Esophagus squamous epithelium (tissue), 5 donors: ENCODE measurements at places on chromosomes 2 and 18.
A peak's percentile ranks its signal among the peaks of the same experiment; 100 is the strongest.

- H3K4me3 ChIP-seq = no peak overlapping the region
- H3K27me3 ChIP-seq = no peaks in the 10 kb centered on the region
- DNase-seq = no peak
- no peaks in the 10 kb centered on the region for H3K36me3 ChIP-seq
- H3K27ac ChIP-seq = no peak overlapping the region
Observed at GRCh38 chr2:27573452-27573851, 9.4 kb upstream of the ZNF512 start.

- no peak for DNase-seq
- peaks cover 40% of the 10 kb centered on the region for H3K4me1 ChIP-seq
- H3K27ac ChIP-seq = peak overlapping the region; percentile 82
Observed at GRCh38 chr2:27582129-27582694, 630 bp upstream of the ZNF512 start.

- H3K27me3 ChIP-seq = no peaks in the 10 kb centered on the region
- no peak overlapping the region for H3K27ac ChIP-seq
- no peaks in the 10 kb centered on the region for H3K36me3 ChIP-seq
Observed at GRCh38 chr2:53583583-53583982, 184.0 kb upstream of the CHAC2 start.

GRCh38 chr2:67083951-67084350 is 313.2 kb upstream of the ETAA1 start:
- no peaks in the 10 kb centered on the region for H3K27me3 ChIP-seq
- no peaks in the 10 kb centered on the region for H3K36me3 ChIP-seq
- H3K27ac ChIP-seq = no peak overlapping the region
- no peak overlapping the region for H3K4me3 ChIP-seq
- H3K4me1 ChIP-seq = no peaks in the 10 kb centered on the region
- DNase-seq = no peak

- H3K4me1 ChIP-seq = no peaks in the 10 kb centered on the region
- H3K4me3 ChIP-seq = no peak overlapping the region
- no peaks in the 10 kb centered on the region for H3K27me3 ChIP-seq
- no peak overlapping the region for H3K27ac ChIP-seq
- no peak for DNase-seq
- no peaks in the 10 kb centered on the region for H3K36me3 ChIP-seq
Observed at GRCh38 chr2:98839292-98839691, 96.7 kb downstream of the CRACDL start.

DNA sequence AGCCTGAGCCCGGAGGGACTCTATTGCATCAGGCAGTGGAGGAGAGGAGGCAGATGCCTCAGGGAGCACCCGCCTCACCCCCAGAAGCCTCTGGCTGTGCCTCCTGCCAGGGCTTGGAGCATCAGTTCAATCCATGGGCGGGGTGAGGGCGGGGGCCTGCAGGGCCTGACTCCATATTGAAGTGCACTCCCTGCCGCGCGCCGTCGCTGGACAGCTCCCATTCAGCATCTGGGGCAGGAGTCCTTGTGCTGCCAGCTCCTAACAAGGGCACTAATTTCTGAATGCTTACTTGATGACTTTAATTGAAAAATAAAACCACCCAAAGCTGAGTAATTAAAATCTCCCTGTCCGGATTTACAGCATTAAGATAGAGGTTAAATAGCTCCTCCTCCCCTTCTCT is 23.8 kb downstream of the C1QL2 start:
- DNase-seq = no peak
- H3K27ac ChIP-seq = no peak overlapping the region
- H3K4me1 ChIP-seq = no peaks in the 10 kb centered on the region

DNA sequence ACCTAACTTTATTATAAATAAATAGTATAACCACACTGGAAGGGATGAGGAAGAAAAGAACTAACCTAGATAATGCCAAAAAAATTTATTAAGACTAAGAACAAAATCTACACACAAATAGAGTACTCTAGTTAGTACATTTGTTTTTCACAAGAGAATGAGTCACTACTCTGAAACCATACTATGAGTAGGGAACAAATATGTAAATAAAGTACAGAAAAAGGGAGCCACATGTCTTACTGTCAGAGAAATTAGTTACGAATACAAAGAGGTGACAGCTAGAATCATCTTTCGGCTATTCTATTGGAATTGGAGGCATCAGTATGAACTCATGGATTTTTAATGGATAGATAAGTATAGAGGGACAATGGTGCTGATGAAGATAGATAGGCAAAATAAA is 150.5 kb downstream of the COPS8 start:
- H3K27ac ChIP-seq = peak overlapping the region; percentile 69
- DNase-seq = no peak
- no peaks in the 10 kb centered on the region for H3K36me3 ChIP-seq
- H3K4me3 ChIP-seq = no peak overlapping the region
- no peaks in the 10 kb centered on the region for H3K27me3 ChIP-seq
- H3K4me1 ChIP-seq = peaks cover 3% of the 10 kb centered on the region

DNA sequence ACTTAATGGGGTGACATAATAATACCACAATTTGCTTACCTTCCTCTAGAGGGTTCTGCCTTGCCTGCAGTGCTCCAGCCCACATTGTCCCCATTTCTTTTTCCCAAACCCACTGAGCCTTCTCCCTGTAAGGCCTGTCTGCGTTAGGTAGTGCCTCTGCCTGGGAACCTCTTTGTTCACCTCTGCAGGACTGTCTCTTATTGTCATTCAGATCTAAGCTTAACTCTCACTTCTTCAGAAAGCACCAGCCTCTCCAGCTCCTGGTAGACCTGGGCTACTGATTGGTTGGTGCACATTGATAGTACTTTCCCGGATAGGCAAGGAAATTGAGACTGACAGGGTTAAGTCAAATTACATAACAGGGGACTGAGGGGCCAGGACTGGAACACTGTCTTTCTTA is 49.1 kb downstream of the CCDC85A start:
- no peak overlapping the region for H3K4me3 ChIP-seq
- DNase-seq = no peak
- no peak overlapping the region for H3K27ac ChIP-seq
- H3K27me3 ChIP-seq = no peaks in the 10 kb centered on the region
- H3K4me1 ChIP-seq = no peaks in the 10 kb centered on the region
- no peaks in the 10 kb centered on the region for H3K36me3 ChIP-seq

- H3K36me3 ChIP-seq = peaks cover 6% of the 10 kb centered on the region
- H3K27me3 ChIP-seq = no peaks in the 10 kb centered on the region
- DNase-seq = no peak
- H3K4me1 ChIP-seq = peaks cover 14% of the 10 kb centered on the region
- no peak overlapping the region for H3K4me3 ChIP-seq
Observed at GRCh38 chr2:157835006-157835405, 41.1 kb downstream of the ACVR1 start.

- no peaks in the 10 kb centered on the region for H3K36me3 ChIP-seq
- H3K4me1 ChIP-seq = peaks cover 11% of the 10 kb centered on the region
- H3K27ac ChIP-seq = peak overlapping the region; percentile 66
Observed at GRCh38 chr2:24048769-24049484, 614 bp upstream of the FKBP1B start.

DNA sequence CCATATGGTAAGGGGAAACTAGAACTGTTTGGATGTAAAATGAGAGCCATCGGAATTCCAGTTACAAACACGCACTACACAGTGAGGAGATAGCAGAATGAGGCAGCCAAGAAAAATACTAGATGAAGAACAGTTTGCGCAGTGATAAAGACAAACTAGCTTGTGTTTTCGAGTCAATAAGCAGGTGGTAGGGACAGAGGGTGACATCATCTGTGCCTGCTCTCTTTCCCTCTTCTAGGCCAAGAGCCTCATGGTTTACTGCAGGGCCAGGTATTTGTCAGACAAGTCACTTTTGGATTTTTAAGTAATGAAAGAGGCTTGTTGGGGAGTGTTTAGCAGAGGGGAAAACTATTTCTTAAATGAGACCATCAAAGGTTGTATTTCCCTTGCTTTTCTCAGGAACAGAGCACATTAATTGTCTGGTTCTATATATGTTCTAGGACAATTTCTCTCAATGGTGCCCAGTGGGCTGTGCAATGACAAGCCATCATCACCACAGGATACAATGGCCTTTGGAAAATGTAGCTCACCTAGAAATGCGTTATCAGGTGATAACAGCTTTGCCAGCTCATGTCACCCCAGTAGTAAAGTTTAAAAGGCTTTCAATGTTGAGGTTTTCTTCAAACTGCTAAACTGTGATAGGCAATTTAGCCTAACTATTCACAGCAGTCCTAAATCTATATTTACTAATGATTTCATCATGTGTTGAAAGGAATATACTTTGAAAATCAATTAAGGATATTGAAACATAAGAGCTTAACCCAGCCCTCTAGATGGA is 1210.3 kb upstream of the ZEB2 start:
- H3K27me3 ChIP-seq = no peaks in the 10 kb centered on the region
- no peak overlapping the region for H3K27ac ChIP-seq
- no peak for DNase-seq
- no peaks in the 10 kb centered on the region for H3K36me3 ChIP-seq

GRCh38 chr2:20107776-20108175 is 56.3 kb upstream of the LAPTM4A start:
- DNase-seq = no peak
- H3K27ac ChIP-seq = peak overlapping the region; percentile 46
- H3K4me1 ChIP-seq = peaks cover 80% of the 10 kb centered on the region
- H3K27me3 ChIP-seq = no peaks in the 10 kb centered on the region
- no peak overlapping the region for H3K4me3 ChIP-seq
- H3K36me3 ChIP-seq = no peaks in the 10 kb centered on the region

DNA sequence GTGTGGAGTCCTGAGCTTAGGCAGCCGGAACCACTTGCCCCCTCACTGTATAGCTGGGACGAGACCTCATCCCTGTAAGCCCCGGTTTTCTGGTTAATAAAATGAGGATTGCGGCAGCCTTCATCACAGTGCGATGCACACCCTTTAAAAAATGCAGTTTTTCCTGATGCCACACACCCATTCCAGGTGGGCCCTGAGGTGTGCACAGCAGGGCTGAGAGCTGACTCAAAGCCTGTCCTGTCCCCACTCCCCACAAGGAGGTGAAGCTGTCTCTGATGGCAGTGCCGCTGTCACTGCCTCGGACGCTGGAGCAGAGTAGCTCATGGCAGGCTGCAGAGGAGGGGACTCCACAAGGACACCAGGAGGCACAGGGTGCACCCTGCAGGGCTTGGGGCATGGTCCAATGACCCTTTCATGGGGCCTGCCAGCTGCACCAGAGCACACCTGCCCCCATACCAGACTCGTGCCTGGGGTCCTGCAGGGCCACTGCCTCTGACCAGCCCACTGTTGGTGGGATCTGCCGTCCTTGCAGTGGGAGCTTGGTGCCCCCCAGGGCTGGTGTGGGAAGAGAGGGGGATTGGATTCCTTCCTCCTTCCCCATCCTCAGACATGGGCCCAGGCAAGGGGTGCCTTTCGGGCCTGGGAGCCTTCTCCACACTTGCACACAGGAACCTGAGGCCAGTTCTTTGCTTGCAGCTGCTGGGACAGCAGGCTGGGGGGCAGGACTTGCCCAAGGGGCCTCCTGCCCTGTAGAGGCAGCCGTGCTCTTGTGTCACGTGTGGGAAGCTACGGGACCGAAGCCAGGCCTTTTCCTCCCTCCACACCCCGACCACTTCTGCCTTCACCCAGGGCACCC is 22.8 kb downstream of the GPC1 start:
- H3K36me3 ChIP-seq = no peaks in the 10 kb centered on the region
- H3K4me1 ChIP-seq = peaks cover 53% of the 10 kb centered on the region
- DNase-seq = no peak
- peaks cover 41% of the 10 kb centered on the region for H3K27me3 ChIP-seq
- peak overlapping the region; percentile 85 for H3K27ac ChIP-seq

GRCh38 chr2:65381607-65382051 is 50.8 kb downstream of the SPRED2 start:
- peak overlapping the region; percentile 93 for H3K27ac ChIP-seq
- no peaks in the 10 kb centered on the region for H3K27me3 ChIP-seq
- H3K4me3 ChIP-seq = no peak overlapping the region
- no peaks in the 10 kb centered on the region for H3K36me3 ChIP-seq

- H3K36me3 ChIP-seq = no peaks in the 10 kb centered on the region
- no peak overlapping the region for H3K4me3 ChIP-seq
- no peak for DNase-seq
- H3K27ac ChIP-seq = no peak overlapping the region
Observed at GRCh38 chr2:12196495-12196894, 450.1 kb downstream of the LPIN1 start.

- H3K27ac ChIP-seq = no peak overlapping the region
- no peaks in the 10 kb centered on the region for H3K27me3 ChIP-seq
- H3K36me3 ChIP-seq = no peaks in the 10 kb centered on the region
- H3K4me1 ChIP-seq = peaks cover 20% of the 10 kb centered on the region
- H3K4me3 ChIP-seq = no peak overlapping the region
Observed at GRCh38 chr2:88657131-88657530, 29.9 kb upstream of the EIF2AK3 start.

DNA sequence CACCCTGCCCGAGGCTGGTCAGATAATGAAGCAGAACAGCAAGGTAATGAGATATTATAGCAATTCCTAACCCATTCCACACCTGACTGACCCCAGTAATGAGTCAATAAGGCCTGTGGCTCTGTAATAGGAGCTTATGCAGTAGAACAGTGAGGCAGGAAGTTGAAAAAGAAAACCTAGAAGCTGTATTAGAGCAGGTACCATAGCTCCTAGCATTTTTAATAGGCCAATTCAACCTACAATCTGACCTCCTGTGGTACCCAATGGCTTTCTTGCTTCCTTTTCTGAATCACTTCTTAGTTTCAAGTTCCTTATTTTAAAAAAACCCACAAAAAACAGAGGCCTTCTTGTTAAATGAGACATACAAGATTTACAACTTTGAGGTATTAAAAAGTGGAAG is 43.6 kb upstream of the MAP2 start:
- no peak for DNase-seq
- H3K4me3 ChIP-seq = no peak overlapping the region
- H3K27ac ChIP-seq = no peak overlapping the region

DNA sequence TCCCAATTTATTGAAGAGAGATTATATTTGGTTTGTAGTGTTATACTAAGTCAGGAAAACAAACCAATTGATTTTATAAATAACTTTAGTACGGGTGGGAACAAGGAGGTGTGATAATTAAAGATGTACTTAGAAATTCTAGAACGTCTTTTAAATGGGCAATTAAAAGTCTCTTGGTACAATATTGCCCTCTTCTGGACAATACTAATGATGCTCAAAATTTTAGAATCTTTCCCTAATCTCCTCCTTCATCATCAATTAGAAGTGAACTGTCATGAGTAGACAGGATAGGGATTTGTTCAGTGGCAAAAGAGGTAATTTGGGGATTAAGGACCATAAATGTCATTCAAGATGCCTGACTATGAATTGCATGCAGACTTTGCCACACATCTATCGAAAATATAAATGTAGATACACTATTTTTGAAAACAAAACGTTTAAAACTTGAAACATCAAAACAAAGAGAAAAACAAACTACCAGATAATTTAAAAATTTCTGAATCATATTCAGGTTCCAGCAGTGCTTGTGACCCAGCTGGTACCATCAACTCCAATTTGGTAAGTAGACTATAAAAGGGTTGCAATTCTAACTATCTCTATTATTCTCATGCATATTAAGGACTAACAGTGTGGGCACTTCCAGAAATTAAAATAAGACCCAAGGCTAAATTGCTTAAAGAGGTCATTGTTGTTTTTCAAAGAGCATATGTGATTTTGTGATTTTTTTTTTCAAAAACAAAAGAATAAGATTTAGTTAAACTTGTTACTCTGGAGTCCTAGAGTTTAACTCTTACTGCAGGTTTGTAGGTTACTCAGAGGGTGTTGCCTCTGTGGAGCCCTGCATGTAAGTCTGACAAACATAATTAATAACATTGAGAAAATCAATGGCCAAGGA is 123.5 kb downstream of the LAMA3 start:
- H3K27ac ChIP-seq = no peak overlapping the region
- no peak for DNase-seq
- H3K27me3 ChIP-seq = no peaks in the 10 kb centered on the region
- H3K36me3 ChIP-seq = no peaks in the 10 kb centered on the region
- H3K4me1 ChIP-seq = no peaks in the 10 kb centered on the region
- H3K4me3 ChIP-seq = no peak overlapping the region

GRCh38 chr18:9755615-9756014 is 47.5 kb downstream of the RAB31 start:
- H3K4me3 ChIP-seq = no peak overlapping the region
- H3K4me1 ChIP-seq = peaks cover 15% of the 10 kb centered on the region
- DNase-seq = no peak
- no peaks in the 10 kb centered on the region for H3K27me3 ChIP-seq
